ENCODE measurements at places on chromosomes 3 and 15.

DNA sequence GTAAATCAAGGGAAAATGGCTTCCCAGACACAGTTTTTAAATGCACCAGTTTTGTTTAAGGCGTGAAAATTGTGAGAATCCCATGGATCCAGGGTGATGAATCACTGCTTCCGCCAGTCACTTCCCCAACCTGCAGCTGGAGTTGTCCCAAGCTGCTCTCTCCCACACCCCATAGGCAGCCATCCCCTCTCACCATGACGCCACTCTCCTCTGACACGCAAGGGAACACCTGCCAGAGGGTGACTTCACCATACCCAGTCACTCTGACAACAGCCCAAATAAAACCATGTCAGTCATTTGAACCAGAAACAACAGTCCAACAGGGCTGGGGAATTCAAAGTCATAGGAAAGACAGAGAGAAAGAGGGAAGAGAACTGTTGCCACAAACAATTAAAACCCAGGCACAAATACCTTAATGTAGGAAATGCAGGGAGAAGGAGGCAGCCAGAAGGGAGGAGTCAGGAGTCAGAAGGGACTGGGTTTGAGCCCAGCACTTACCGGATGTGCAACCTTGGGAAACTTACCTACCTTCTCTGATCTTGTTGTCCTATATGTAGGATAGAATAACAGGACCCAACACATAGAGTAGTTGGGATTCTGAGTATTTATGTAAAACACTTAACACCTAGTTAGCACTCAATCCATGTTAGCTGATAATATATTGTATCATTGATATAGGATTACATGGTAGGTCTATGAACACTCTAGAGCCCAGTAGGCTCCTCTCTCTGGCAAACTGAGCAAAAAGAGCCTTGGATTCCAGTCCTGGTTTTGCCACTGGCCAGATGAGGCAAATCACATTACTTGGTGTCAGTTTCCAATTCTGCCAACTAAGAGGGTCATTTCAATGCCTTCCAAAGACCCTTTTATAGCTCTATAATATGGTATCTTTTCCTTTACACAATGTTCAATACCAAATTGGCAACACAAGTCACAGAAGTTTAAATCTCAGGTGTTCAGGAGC, 326.3 kb upstream of the ICE2 start:
- no peak for DNase-seq

DNA sequence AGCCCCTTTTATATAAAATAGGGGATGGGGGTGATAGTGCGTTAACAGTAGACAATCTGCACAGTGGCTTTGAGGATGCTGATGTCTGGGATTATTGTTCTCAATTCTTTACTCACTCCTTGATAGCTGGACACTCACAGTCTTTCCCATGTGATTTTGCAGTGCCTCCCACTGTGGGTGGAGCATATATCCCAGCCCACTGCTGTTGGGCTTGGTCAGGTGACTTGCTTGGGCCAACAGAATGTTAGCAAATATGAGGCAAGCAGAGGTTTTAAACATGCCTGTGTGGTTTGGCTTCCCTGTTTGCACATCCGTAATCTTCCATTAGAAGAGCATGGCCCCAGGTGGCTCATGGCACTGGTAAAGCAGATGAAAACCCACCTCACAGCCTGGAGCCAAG, 46.5 kb downstream of the CPA3 start:
- no peak for DNase-seq

DNA sequence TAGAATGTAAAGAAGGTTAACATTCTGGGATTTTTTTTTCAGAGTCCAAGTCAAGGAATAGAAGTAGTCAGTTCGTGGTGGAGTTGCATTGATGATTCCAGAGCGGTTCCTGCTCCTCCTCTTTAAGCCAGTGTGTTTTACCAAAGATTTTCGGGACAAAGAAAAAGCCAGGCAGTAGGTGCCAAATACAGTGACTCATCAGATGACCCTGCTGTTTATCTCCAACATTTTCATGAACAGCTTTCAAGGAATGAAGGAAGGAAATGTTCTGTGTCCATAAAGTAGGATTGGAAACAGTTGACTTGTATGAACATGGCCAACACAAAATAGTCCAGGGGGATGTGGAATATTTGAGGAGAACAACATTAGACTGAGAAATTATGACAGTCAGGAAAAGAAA, 142.4 kb upstream of the TMC3 start:
- DNase-seq: no peak

GRCh38 chr15:67820992-67821783, 4.1 kb upstream of the SKOR1 start:
- DNase-seq: no peak

GRCh38 chr15:28944286-28944685, 58.5 kb downstream of the APBA2 start:
- DNase-seq: no peak

- no peak for DNase-seq
Observed at GRCh38 chr3:181752202-181752671, 40.5 kb downstream of the SOX2 start.

DNA sequence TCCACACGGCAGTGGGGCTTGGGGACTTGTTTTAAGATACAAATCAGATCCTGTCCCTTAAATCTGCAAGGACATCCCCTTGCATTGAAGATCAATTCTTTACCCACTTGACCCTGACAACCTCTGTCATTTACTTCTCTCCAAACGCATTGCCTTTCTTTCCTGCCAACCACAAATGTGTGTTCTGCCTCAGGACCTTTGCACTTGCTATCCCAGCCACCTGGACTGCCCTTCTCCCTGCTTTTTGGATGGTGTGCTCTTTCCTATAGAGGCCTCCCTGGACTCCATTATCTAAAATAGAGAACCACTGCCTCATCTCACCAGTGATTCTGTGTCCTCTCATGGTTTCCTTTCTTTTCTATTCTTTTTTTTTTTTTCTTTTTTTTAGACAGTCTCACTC, 1.5 kb upstream of the RPL29 start:
- no peak for DNase-seq
